ENCODE measurements at places on chromosomes 12 and 14.

GRCh38 chr12:68240079-68240478, 13.3 kb downstream of the IL22 start:
- DNase-seq = no peak

DNA sequence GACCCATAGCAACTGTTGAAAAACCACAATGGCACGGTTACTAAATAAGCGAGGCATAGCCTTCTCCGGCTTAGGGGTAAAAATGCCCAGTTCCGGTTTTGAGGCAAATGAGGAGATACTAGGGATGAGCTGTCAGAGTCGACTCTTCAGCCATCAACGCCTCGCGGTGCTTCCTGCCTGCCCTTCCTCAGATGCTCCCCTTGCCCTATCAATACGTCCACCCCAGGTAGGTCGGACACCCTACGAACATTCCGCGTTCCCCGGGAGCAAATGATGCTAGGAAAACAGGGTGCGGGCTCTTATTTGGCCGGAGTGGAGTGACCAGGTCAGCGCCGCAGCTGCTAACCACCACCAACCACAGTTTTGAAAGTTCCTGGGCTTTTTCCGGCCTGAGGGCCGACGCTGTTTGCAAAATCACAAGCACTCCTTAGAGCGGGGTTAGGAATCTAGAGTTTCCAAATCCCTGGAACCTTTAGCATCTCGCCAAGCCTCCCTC, 1.2 kb downstream of the SRSF9 start:
- DNase-seq = peak; percentile 40

- DNase-seq = no peak
Observed at GRCh38 chr14:71472356-71473340, 459.6 kb upstream of the RGS6 start.

- DNase-seq = no peak
Observed at GRCh38 chr14:53999061-53999488, 42.5 kb upstream of the BMP4 start.

- no peak for DNase-seq
Observed at GRCh38 chr12:99009654-99010296, 364.7 kb downstream of the APAF1 start.

DNA sequence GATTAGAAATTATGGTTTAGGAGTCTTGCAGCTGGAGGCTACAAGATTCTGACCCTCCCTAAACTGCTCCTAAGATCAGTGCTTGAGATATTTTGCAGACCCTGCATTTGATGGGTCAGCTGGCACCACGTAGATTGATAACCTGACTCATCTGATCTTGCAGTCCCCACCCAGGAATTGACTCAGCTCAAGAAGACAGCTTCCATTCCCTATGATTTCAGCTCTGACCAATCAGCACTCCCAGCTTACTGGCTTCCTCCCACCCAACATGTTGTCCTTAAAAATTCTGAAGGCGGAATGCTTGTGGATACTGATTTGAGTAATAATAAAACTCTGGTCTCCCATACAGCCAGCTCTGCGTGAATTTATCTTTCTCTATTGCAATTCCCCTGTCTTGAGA, 23.2 kb upstream of the MTHFD1 start:
- no peak for DNase-seq

DNA sequence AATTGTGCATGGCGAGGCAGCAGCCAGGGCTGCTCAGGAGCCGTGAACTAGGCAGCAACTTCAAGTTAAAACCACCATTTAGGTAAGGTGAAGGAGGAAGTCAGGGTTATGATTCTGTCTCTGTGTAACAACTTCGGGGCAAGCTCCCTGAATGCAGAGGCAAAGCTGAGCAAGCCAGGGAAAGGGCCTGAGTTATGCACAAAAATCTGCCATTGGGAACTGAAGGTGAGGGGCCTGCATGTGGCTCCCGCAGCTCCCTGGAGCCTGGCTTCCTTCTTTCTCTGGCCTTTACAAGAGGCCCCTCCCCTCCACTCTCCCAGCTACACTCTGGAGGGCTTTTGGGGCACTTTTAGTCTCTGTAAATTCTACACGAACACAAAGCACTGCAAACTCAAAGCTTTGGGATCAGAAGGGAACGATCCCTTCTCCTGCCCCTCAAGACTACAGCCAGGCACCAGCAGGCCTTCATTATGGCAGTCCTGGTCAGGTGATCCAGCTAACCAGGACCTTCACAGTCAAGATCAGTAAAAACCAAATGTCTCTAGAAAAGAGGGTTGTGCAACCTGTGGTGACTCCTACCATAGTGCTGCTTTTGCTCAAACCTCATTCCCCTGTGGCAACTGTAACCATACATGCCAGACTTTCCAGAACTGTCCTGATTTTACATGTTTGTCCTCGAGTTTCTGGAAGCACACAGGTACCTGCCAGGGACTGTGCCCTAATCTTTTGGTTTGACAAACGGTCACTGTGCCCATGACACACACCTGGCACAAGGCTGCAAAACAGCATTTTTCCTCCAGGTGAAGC, 67.2 kb upstream of the PTGR2 start:
- DNase-seq = peak; percentile 32

DNA sequence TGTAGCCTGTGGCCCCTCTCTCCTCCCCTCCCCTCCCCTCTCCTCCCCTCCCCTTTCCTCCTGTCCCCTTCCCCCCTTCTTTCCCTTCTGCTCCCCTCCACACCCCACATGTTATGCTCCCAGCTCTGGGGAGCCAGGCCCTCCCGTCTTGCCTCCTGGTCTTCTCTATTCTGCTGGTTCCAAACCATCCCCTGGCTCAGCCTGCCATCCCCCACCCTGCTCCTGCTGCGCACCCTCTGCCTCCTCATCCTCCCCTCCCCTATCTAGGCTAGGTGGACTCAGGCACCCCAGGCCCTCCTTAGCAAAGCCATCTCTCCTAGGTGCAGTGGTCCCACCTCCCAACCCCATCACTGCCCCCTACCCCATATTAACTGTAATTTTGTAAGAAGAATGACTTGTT, 99.5 kb downstream of the CALM1 start:
- DNase-seq = no peak

- no peak for DNase-seq
Observed at GRCh38 chr12:73598626-73599025, 939.0 kb upstream of the ATXN7L3B start.

GRCh38 chr12:118436002-118436730, 59.8 kb downstream of the SUDS3 start:
- DNase-seq = no peak

- no peak for DNase-seq
Observed at GRCh38 chr14:24662753-24663152, 28.8 kb upstream of the GZMB start.

DNA sequence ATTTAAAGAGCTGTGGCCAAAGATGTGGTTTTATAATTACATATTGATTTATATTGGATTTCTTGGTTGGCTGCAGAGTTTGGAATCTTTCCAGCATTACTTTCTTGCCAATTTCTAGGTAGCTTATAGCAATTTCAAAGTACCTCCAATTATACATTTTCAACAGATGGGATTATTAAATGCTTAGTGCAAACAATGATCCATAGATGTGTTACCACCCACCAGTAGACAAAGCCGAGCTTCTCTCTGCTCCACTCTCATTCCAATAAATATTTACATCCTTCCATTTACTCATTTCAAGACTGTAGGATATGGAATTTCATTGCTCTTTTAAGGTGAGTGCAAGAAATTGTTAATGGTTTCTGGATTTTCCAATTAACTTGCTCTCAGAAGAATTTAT, 21.6 kb upstream of the TMCC3 start:
- no peak for DNase-seq

- DNase-seq = no peak
Observed at GRCh38 chr12:95435355-95435754, 38.6 kb upstream of the METAP2 start.

DNA sequence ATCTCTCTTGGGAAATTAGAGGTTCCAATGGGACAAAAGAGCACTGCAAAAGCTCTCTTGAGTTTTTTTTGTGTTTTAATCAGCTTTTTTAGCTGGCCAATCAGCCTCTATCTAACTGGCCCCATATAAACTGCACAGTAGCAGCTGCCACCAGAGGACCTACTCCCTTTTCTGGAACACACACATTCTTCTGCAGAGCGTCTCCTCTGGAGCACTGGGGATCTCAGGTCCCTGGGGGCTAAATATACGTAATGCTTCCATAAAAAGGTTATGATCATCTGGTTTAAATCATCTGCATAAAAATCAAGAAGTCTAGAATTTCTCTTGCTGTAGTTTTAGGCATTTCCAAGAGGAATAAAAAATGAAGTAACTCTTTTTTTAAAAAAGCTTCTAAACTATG, 32.3 kb downstream of the TSPAN8 start:
- no peak for DNase-seq

DNA sequence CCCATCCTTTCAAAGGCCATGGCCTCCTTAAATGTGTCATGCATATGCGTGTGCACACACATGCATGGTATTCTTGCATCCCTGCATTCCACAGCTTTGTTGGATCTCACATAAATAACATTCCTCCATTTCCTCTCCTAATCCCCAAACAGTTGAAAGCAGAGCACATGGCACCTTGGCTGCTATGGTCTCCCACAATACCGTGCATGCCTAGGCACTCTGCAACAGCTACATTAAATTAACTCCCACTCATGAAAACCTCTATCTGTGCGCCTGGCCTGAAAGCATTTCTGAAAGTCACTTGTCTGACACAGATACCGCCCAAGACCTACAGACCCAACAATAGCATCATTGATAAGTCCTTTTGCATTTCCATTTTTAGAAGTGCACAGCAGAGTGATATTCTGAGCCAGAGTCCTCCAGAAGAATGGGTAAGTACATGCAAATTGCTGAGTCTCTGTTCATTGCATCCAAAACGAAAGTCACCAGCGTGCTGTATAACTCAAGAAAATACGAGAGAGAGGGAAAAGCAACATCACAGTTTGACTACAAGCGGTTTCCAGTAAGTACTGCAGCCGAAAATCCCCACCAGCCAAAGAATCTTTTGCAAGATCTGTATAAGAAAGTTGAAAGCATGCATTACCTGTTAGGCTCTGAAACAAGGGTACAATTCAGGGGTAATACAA, 436 bp downstream of the ASB2 start:
- DNase-seq = peak; percentile 42

DNA sequence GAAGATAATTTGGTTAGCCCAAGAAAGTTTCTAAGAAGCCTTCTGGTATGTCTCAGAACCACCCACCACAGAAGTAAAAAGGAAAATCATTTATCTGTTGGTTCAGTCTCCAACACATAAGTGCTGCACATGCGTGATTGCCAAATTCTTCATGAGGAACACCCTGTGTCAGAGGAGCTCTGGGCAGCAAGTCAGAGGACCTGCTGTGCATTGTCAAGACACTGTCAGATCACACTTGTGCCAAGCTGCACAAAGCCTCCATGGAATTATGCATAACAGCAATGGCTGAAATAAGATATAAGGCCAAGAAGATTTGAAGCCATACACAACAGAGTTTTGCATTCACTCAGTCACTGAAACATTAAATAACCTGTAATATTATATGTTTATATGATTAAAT, 1304.7 kb upstream of the FLRT2 start:
- DNase-seq = no peak

DNA sequence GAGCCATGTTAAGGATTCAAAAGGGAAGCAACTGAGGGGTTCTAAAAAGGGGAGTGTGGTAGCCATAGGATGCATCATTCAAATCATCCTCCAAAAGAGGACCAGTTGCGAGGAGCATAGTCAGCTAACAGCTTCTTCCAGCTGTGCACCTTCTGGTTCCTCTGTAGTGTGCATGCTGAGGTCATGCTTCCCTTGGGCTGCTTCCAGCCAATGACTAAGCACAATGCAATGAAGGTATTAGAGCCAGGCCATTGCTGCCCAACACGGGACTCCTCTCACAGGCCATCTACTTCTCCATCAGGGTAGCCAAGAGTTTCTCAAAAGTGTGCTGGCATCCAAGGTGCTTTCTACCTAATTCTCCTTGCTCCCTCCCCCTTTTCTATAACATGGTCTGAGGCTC, 69.2 kb upstream of the ARID2 start:
- DNase-seq = no peak

DNA sequence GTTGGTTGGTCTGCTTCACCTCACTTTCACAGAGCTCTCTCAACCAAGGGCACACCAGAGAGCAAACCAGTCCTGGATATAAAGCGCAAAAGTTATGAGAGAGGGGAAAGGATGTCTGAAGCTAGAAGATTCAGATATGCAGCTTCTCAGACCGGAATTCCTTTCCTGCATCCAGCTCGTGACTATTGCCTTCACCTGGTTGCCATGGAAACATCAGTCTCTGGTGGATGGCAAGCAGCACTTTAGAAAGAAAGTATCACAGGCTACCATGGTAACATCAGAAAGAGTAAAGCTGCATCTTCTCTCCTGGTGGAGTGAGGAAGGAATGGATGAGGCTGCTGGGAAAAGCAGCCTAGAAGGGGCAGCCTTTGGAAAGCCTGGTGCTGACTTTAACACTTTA, 13.7 kb downstream of the REM2 start:
- no peak for DNase-seq

DNA sequence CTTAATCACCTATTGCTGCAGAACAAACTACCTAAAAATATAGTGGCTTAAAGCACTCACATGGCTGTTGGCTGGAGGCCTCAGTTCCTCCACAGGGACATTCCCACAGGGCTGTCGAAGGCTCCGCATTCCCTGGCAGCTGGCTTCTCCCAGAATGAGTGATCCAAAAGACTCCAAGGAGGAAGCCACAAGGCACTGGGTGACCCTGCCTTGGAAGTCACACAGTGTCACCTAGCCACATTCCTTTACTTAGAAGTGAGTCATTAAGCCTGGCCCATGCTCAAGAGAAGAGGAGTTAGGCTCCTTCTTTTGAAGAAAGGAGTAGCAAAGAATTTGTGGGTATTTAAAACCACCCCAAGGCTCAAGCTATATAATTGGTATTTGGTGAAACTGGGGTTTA, 63.9 kb upstream of the MAP1LC3B2 start:
- no peak for DNase-seq

GRCh38 chr12:102964872-102965271, 7.4 kb downstream of the ASCL1 start:
- peak; percentile 44 for DNase-seq

DNA sequence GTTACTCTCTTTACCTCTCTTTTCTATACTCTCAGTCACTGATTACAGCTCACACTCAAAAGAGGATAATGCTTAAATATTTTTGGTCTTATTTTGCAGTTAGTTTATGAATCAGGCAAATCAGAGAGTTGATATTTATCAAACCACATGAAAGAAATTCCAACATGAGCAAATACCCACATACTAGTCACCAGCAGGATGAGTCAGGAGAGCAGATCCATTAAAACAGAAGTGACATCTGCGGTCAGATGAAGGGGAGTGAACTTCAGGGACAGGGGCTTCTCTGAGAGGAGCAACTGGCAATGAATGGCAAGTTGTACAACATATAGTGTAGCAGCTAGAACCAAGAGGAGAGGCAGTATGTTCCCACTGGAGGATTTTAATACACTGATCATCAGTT, 258.7 kb downstream of the SYT10 start:
- no peak for DNase-seq

GRCh38 chr14:97850886-97851285, 1053.7 kb downstream of the VRK1 start:
- no peak for DNase-seq

DNA sequence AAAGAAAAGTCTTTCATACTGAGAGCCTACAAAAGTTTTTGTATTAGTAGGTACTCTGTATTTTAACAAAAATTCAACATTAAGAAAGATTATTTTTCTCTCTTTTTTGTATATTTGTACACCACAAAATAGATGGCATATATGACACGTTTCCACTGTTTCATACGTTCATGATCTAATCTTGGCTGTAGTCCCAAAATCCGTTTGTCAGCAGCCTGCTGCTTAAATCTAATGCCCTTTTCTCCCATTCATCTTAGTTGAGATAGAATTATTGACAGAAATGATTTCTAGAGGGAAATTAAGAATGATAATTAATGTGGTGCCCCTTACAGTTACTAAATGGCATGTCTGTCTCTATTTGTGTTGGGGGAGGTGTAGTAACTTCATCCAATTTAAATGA, 140.7 kb upstream of the NOVA1 start:
- no peak for DNase-seq

- peak; percentile 23 for DNase-seq
Observed at GRCh38 chr14:53955671-53956426, 776 bp downstream of the BMP4 start.

Measured in activated naive CD4-positive, alpha-beta T cell treated with anti-CD3 and anti-CD28 coated beads, Interleukin-2, amount 10 ng/mL, durations not matched to agents 7 days and 5 days (primary cell).